Putamen (tissue), 1 donor: ENCODE measurements at places on chromosomes 3 and 15.

- no peak for DNase-seq
Observed at GRCh38 chr3:187507905-187508304, 139.7 kb downstream of the RTP4 start.

- DNase-seq: no peak
Observed at GRCh38 chr3:143222505-143222904, 102.9 kb downstream of the CHST2 start.

GRCh38 chr15:46080016-46080415 lies 445.2 kb downstream of the SQOR start:
- no peak for DNase-seq

DNA sequence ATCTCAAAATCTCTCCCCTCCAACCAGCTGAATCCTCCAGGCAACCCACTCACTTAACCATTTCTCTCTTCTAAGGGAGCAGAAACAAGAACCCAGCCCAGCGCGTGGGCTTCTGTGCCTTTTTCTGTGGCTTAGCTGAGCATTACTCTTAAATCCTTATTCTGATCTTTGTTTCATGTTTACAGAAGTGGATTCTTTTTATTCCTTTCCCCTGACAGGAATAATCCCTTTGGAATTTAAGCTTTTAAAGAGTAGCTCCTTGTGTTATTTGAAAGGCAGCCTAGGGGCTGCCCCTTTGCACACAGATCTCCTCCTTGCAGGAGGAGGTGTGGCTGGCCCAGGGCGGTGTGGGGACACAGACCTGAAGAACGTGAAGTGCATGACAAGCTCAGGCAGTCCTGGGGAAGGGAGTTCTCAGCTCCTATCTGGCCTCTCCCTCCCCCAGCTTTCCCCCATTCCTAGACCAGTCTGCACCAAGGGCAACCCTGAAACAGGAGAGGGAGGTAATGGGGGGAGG lies 77.1 kb upstream of the UBE2E1 start:
- DNase-seq: no peak

- DNase-seq: no peak
Observed at GRCh38 chr3:126113733-126114442, 30.0 kb upstream of the SLC41A3 start.

GRCh38 chr15:82805994-82806406 lies at the start of gene FSD2:
TSS of gene FSD2 (minus strand) at chr15:82806069. CDS start at chr15:82787390, 18,679 bp downstream.
- no peak for DNase-seq

- no peak for DNase-seq
Observed at GRCh38 chr3:155492841-155493240, 199.4 kb upstream of the STRIT1 start.

DNA sequence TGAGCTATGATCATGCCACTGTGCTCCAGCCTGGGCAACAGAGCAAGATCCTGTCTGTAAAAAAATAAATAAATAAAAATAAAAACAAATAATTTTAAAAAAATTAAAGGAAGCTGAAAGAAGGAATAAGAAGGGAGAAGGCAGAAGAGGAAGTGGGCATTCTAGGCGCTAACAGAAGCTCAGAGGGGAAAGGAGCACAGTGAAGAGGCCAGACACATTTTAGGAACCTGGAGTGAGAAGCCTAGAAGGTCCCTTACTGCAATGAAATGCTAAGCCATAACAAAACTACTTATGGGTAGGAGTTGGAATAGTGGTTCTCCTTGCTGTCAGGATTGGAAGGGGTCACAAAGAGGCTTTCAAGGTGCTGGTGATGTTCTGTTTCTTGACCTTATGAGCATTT lies 64.0 kb downstream of the ITGB5 start:
- no peak for DNase-seq

GRCh38 chr3:44409640-44410410 lies 67.6 kb downstream of the ZNF445 start:
- DNase-seq: no peak

DNA sequence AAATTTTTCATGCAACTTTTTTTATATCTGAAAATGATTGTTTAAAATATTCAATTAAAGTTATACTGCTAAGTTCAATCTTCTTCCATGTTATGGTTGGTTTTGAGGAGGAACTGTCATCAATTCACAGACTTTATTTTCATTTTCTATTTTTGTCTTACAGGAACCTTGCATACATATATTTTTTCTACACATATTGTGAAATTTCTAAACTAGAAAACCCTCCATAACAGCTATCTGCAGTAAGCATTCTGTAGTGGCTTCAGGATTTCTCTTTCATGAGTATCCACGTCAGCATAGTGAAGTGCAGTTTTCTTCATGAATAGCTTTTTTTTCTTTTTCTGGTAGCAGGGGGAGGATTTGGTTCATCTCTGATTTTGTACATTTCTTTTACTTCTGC lies 48.2 kb downstream of the ATR start:
- DNase-seq: no peak

DNA sequence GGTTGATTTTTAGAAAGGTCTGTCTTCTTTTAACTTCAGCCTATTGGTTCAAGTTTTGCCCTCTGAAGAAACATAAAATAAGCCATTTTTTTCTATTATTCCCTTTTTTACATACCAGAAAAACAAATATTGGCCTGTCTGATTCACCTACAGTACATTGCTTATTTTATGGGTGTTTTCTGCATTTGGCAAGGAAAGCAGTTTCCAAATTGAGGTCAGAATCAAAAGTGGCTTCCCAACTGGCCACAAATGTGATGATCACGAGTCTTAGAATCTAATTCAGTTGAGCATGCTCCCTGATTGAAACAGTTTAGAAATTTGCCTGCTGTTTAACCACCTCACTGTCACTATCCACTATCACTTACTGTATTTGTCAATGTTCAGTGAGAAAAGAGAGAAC lies 106.9 kb upstream of the CHMP2B start:
- no peak for DNase-seq

DNA sequence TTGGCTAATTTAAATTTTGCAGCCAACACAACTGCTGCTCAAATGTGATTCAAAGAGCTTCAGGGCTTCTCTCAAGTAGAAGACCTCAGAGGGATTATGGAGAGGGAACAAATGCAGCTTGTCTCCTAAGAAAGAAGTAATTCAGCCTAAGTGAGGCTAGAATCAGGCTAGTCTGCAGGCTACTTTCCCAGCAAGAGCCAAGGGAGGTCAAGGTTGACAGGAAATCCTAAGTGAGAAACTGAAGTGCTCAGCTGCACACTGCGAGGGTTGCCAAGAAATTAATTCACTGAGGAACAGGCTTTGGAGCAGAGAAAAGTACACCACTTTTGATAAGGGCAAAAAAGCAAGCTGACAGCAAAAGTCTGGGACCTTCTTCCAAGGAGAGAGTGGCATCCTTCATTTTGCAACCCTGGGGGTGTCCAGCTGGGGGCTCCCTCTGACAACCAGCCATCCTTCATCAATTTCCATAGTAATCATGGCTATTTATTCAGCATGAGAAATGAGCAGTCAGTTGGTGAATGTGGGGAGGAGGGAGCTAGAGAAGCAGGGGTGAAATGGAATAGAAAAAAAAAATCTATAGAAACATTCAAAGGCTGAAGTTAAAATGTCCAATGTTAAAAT lies 646.4 kb upstream of the ADAMTS9 start:
- DNase-seq: peak; percentile 23

DNA sequence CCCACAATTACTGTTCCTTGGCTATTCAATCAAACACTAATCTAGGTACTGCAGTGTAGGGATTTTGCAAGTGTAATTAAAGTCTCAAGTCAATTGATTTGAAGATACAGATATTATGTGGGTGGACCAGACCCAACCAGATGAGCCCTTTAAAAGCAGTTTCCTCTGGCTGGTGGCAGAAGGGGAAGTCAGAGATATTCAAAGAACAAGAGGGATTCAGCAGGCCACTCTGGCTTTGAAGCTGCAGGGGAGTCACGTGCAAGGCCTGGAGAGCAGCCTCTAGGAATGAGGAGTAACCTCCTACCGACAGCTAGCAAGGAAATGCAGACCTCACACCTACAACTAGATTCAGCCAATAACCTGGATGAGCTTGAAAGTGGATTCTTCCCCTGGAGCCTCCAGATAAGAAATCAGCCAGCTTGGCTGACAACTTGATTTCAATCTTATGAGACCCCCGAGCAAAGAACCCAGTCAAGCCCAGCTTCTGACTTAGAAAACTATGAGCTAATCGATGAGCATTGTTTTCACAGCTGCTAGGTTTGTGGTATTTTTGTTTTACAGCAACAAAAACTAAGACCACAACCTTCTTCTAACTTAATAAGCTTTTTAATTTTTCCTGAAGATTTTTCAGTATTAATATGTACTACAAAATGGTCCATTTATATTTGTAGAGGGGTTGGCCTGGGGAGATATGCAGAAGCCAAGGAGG lies 13.4 kb downstream of the HACD2 start:
- no peak for DNase-seq

- peak; percentile 98 for DNase-seq
Observed at GRCh38 chr15:30001602-30002001, 81.2 kb upstream of the GOLGA8J start.

DNA sequence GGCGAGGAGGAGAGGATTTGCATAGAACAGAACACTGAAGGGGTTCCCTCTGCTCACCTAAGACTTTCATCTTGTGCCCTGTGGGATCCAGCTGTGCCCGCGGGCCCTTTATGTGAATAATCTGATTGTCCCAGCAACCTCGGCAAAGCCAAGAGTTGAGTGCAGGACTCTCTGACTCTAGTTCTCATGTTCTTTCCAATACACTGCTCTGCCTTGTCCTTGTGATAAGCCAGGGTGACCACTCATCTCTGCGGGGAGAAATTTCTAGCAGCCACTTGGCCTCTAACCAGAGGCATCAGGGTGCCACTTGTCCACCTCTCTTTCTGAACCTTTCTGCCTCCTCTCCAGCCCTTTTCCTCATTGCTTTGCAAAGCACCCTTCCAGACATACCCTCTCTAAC lies 31.8 kb downstream of the AQP9 start:
- no peak for DNase-seq

GRCh38 chr3:122967765-122968164 lies 59.8 kb downstream of the SEMA5B start:
- DNase-seq: no peak

- no peak for DNase-seq
Observed at GRCh38 chr3:150319900-150320299, 88.2 kb upstream of the TSC22D2 start.

GRCh38 chr3:66593978-66594377 lies 93.2 kb upstream of the LRIG1 start:
- no peak for DNase-seq

DNA sequence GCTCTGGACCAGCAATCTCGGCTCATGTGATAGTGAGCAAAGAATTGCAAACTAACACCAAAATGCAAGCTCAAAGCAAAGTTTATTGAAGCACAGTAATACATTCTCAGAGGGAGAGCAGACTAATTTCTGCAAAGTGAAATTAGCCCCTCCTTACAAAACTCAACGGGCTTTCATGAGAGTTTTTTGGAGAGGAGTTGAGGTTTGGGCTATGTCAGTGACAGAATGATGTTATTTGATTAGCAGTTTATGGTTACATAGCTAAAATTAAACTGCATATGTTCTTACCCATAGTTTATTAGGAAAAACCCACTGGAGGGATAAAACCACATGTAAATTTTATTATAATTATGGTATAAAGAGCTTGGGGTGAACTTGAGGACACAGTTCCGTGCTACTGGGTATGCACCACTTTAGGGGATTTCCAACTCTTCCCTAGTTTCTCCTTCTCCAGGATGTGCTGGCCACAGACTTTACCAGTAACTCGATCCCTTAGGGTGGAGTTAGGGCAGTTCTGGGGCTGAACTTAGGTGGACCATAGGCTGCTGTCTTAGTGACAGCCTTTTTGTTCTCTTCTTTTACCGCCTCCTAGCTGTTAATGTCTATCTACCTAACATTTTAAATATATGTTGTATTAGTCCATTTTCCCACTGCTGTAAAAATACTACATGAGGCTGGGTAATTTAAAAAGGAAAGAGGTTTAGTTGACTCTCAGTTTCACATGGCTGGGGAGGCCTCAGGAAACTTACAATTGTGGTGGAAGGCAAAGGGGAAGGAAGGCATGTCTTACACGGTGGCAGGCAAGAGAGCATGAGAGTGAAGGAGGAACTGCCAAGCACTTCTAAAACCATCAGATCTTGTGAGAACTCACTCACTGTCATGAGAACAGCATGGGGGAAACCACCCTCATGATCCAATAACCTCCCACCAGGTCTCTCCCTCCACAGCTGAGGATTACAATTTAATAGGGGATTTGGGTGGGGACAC lies 8.9 kb upstream of the AADACL2 start:
- no peak for DNase-seq

DNA sequence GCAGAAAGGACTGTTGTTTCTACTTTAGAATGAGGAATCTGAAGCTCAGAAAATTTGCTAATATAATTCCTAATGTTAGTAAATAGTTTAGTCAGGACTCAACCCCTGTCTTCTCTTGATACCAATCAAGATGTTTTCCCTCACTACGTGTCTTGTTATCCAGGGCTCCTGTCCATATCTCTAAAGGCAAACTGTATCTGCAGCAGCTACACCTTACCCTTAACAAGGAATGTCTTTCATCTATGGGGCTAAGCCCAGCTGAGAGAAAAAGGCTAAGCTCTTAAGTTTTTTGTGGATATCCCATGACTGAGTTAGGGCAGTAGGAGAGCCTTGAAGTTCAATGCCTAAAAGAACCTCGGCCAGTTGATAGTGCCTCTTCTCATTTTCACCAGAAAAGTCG lies 32.5 kb downstream of the RAB11A start:
- DNase-seq: no peak

DNA sequence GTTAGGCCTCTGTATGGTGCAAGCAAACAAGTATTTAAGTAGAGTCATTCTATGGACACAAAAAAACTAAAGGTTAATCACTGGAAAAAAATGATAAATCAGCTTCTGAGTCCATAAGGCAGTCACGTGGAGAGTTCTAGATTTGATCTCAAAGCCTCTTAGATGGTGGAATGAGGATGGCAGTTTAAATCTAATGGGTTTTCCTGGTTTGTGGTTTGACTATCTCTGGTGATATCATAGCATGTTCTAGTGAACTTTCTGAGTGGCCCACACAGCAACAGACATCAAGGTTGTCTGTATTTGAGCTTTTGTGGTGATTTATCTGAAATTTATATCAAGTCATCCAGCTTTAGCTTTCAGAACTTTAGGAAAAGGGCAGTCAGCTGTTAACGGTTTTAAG lies 52.4 kb downstream of the ILDR1 start:
- no peak for DNase-seq

DNA sequence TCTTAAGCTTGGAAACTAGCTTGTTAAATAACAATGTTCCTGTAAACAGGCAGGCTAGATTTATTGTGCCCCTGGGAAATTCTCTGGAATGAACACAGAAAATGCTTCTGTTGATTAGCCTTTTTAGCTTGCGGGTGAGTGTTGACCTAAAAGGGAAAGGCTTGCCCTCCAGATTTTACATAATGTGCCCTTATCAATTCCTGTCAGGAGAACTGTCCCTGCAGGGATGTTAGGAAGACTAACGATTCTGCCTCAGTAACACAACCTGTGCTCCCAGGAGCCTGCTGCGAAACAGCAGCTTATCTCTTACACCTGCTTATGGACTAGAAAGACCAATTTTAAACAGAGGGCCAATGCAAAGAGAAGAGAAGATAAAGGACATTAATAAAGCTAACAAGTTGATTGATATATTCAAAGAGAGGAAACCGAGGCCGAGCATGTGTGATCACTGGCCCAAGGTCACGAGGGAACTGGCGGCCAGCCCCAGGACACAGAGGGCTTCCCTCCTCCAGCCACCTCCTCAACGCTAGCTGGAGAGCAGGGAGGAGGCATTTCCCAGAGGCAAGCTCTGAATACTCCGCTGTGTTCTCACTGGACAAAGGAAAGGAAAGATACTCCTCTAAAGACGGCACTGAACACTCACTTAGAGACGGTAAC lies 48.4 kb upstream of the TJP1 start:
- peak; percentile 56 for DNase-seq

- no peak for DNase-seq
Observed at GRCh38 chr15:45868109-45868691, 233.4 kb downstream of the SQOR start.

GRCh38 chr15:85125056-85125661 lies 143.5 kb downstream of the PDE8A start:
- no peak for DNase-seq
